ENCODE measurements at places on chromosomes 3 and 15. TPM values are rescaled to one million over a fixed set of nuclear protein-coding genes. Genes with fewer than 3 reads are reported as not detected.

PTX3 gene
- total RNA-seq = 0.90 TPM

SLC24A5 gene
- total RNA-seq = not detected

TMC3 gene
- not detected for total RNA-seq

NPAP1 gene
- not detected for total RNA-seq

SNURF gene
- 4.7 TPM for total RNA-seq
